ENCODE measurements at places on chromosomes 13 and 19. TPM values are rescaled to one million over a fixed set of nuclear protein-coding genes. Genes with fewer than 3 reads are reported as not detected.
A peak's percentile ranks its signal among the peaks of the same experiment; 100 is the strongest.

Gene DLEU7
- 0.76 TPM for total RNA-seq

DNA sequence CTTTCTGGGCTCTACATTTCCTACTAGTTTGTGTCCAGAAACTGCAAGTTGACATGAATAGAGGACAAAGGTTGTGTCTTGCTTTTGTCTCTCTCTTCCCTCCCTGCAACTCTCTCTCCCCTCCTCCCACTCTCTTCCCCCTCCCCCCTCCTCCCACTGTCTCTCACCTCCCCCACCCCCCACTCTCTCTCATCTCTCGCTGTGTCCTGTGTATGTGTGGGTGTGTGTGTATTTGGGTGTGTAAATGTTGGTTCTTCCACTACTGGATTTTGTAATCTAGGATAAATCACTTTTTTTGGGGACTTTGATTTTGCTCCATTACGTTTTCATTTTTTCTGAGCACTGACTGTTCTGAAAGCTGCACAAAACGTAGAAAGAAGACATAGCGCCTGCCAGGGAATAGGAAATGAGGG, 48.4 kb downstream of the AKAP11 start:
- no peaks in the 10 kb centered on the region for H3K4me1 ChIP-seq
- H3K27me3 ChIP-seq: no peaks in the 10 kb centered on the region
- H3K4me3 ChIP-seq: no peak overlapping the region

DNA sequence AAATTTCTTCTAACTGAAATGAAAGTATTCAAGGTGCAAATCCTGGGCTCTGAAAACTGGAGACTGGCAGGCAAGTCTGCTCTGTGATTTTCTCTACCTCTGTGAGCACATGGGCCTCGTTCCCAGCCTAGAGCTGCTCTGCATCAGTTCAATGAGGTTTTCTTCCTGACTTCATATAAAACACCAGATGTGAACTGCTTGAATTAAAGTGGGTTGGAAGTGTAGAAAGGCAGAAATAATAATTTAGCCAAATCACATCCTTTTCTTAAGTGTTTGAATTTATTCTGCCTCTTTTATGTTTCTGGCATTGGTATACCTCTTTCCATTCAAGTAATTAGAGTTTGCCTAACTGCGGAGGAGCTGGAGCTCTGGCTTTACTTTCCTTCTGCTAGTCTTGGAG, 540.8 kb downstream of the OLFM4 start:
- no peaks in the 10 kb centered on the region for H3K4me1 ChIP-seq
- DNase-seq: no peak
- no peak overlapping the region for H3K4me3 ChIP-seq
- H3K36me3 ChIP-seq: no peaks in the 10 kb centered on the region

- H3K4me3 ChIP-seq: no peak overlapping the region
- no peak for DNase-seq
- no peaks in the 10 kb centered on the region for H3K27me3 ChIP-seq
- no peak overlapping the region for H3K27ac ChIP-seq
- no peaks in the 10 kb centered on the region for H3K36me3 ChIP-seq
- H3K4me1 ChIP-seq: no peaks in the 10 kb centered on the region
These were observed 758.9 kb downstream of the UQCRFS1 start for GRCh38 chr19:28454083-28454482.

Gene S1PR2
- 9.1 TPM for total RNA-seq

Gene GPR180
- total RNA-seq: 12.2 TPM

- no peak for DNase-seq
- no peak overlapping the region for H3K4me3 ChIP-seq
- no peaks in the 10 kb centered on the region for H3K27me3 ChIP-seq
- no peaks in the 10 kb centered on the region for H3K36me3 ChIP-seq
These were observed 23.9 kb downstream of the PIBF1 start for GRCh38 chr13:72805676-72806346.

- DNase-seq: peak; percentile 95
- H3K27me3 ChIP-seq: peaks cover 3% of the 10 kb centered on the region
- H3K4me1 ChIP-seq: peaks cover 17% of the 10 kb centered on the region
- H3K4me3 ChIP-seq: no peak overlapping the region
- H3K27ac ChIP-seq: peak overlapping the region; percentile 75
- no peaks in the 10 kb centered on the region for H3K36me3 ChIP-seq
These were observed 14.0 kb upstream of the GJA3 start for GRCh38 chr13:20174656-20175405.

Gene LILRA5
- total RNA-seq: 30.7 TPM

Gene SPACA4
- total RNA-seq: not detected

Gene RNF113B
- total RNA-seq: not detected

Gene CILP2
- total RNA-seq: 0.14 TPM

DNA sequence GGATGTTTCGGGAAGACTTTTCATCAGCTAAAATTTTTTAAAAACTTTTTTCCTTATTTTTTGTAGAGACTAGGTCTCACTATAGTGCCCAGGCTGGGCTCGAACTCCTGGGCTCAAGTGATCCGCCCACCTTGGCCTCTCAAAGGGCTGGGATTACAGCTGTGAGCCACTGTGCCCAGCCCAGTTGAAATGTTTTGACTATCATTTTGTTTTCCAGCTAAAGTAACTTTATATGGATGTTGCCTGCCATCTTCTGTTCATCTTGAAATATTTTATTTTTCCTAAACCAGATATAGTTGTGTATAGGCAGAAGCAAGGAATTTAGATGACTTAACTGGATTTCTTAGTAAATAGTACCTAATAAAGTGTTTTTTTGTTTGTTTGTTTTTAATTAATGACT, 7.0 kb downstream of the CAB39L start:
- no peak overlapping the region for H3K27ac ChIP-seq
- no peak overlapping the region for H3K4me3 ChIP-seq
- no peaks in the 10 kb centered on the region for H3K27me3 ChIP-seq
- H3K36me3 ChIP-seq: peaks cover 5% of the 10 kb centered on the region
- no peaks in the 10 kb centered on the region for H3K4me1 ChIP-seq
- no peak for DNase-seq

GRCh38 chr19:955803-956765, 28.1 kb upstream of the WDR18 start:
- no peak overlapping the region for H3K4me3 ChIP-seq
- no peaks in the 10 kb centered on the region for H3K27me3 ChIP-seq

- DNase-seq: no peak
- no peak overlapping the region for H3K27ac ChIP-seq
- H3K36me3 ChIP-seq: no peaks in the 10 kb centered on the region
- H3K4me1 ChIP-seq: no peaks in the 10 kb centered on the region
- H3K27me3 ChIP-seq: peaks cover 7% of the 10 kb centered on the region
- H3K4me3 ChIP-seq: no peak overlapping the region
These were observed 24.8 kb upstream of the TMEM255B start for GRCh38 chr13:113734099-113734825.

DNA sequence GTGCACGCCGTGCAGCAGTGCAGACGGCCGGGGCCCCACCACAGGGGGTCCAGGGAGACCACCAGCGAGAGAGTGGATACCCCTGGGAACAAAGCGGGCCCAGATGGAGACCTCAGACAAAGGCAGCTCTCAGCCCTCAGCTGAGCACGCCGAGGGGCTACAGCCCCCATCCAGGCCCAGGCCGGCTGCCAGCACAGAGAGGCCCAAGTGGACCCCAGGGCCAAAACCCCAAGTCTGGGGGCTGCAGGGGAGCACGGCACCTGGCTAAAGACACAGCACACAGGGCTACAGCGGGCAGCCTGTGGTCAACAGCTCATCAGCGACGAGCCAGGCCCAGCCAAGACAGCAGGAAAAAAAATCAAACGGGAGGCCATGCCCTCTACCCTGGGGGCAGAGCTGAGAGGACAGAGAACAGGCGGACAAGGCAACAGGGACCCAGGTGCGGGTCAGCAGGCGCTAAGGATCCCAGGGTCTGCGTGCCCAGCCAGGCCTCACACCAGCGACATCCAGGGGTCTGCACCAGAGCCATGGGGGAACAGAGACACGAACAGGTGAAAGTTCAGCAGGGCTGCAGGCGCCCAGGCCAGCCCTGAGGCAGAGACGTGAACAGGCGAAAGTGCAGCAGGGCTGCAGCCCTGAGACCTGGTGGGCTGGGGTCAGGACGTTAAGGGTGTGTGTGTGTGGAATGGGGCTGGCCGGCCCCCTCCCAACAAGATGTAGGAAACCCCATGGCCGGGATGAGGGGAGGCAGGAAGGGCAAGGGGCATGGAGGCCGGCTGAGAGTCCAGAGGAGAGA, 34.3 kb downstream of the RASA3 start:
- no peaks in the 10 kb centered on the region for H3K36me3 ChIP-seq
- H3K4me3 ChIP-seq: no peak overlapping the region
- H3K27me3 ChIP-seq: no peaks in the 10 kb centered on the region
- no peaks in the 10 kb centered on the region for H3K4me1 ChIP-seq

Gene KIR3DL1
- total RNA-seq: 0.88 TPM

GRCh38 chr19:10567656-10568055, 1.1 kb downstream of the CDKN2D start:
- H3K36me3 ChIP-seq: no peaks in the 10 kb centered on the region
- H3K4me3 ChIP-seq: peak overlapping the region; percentile 81
- H3K4me1 ChIP-seq: peaks cover 45% of the 10 kb centered on the region
- no peak for DNase-seq
- no peaks in the 10 kb centered on the region for H3K27me3 ChIP-seq

- H3K36me3 ChIP-seq: no peaks in the 10 kb centered on the region
- no peak overlapping the region for H3K27ac ChIP-seq
- no peaks in the 10 kb centered on the region for H3K27me3 ChIP-seq
- no peak for DNase-seq
These were observed 1538.2 kb downstream of the UQCRFS1 start for GRCh38 chr19:27674701-27675100.

DNA sequence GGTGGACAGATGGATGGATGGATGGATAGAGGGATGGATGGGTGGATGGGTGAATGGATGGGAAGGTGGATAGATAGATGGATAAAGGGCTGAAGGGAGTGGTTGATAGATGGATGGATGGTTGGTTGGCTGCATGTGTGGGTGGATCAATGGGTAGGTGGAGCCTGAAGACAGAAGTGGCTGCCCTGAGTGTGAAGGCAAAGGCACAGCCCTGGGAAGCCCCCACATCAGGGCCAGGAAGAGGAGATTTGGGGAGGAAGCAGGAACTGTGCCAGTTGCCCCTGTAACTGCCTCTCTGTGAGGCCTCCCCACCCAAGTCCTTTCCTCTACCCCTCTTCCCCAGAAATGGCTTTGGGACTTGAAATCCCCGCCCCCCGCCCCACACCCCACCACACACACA, 43.4 kb upstream of the NFIC start:
- no peaks in the 10 kb centered on the region for H3K36me3 ChIP-seq
- no peaks in the 10 kb centered on the region for H3K27me3 ChIP-seq
- no peak overlapping the region for H3K4me3 ChIP-seq
- DNase-seq: no peak

Gene SLC6A16
- total RNA-seq: 4.2 TPM

Gene LILRB1
- total RNA-seq: 42.8 TPM

DNA sequence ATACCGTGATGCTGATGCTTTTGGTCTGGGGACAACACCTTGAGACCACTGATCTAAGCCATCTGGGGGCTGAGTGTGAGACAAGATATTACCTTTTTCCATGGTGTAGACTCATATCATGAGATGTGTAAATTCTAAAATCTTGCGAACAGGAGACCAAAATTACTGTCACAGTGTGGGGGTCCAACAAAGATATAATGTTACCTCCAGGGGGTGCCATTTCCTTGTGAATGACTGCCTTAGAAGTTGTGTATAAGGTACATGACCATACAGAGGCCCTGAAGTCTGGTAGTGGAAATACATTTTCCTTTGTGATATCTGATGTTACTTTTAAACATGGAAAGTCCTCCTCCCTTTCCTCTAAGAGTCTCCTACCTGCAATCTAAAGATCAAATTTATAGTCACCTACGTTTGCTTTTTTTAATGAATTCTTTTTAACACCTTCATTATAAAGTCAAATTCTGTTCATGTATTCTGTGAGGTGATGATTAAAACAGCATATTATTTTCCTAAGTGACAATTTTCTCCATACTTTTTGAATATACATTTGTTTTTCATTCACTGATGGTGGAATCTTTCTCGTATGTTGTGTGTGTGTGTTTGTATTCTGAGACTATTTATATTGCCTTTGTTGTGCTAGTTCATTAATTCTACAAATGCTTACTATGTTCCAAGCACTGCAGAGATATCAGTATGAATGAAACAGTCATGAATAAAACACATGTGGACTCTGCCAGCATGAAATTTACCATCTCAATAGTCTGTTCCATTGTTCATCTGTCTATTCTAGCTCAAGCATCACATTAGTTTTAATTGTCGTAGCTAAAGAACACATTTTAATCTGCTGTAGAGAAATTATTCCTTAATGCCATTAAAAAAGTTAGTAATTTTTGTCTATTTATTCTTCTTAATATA, 113.7 kb downstream of the RFC3 start:
- no peak overlapping the region for H3K4me3 ChIP-seq
- no peaks in the 10 kb centered on the region for H3K4me1 ChIP-seq
- no peaks in the 10 kb centered on the region for H3K36me3 ChIP-seq
- H3K27ac ChIP-seq: no peak overlapping the region
- no peak for DNase-seq

DNA sequence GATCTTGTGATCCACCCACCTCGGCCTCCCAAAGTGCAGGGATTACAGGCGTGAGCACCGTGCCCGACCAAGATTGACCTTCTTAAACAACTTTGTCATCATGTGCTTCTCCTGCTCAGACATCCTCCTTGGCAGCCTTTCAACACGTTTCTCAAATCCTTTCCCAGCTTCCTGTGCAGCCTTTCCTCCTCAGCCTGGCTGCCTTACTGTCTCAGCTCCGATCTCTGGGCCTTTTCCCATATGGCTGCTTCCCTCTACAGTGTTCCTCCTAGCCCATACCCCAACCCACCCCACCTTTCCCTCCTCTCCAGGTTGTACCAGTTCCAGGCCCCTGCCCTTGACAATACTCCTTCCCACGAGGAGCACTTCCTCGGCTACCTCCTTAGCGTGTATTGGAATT, 7.2 kb downstream of the PHF11 start:
- H3K4me3 ChIP-seq: no peak overlapping the region
- H3K27me3 ChIP-seq: no peaks in the 10 kb centered on the region
- DNase-seq: no peak
- H3K36me3 ChIP-seq: no peaks in the 10 kb centered on the region
- peak overlapping the region; percentile 32 for H3K27ac ChIP-seq

GRCh38 chr13:35473802-35474201, 2.7 kb downstream of the MAB21L1 start:
- H3K36me3 ChIP-seq: no peaks in the 10 kb centered on the region
- H3K27ac ChIP-seq: no peak overlapping the region
- no peak for DNase-seq
- H3K27me3 ChIP-seq: peaks cover 41% of the 10 kb centered on the region
- H3K4me3 ChIP-seq: no peak overlapping the region
- H3K4me1 ChIP-seq: peaks cover 20% of the 10 kb centered on the region
